Activated CD4-positive, alpha-beta T cell treated with anti-CD3 and anti-CD28 coated beads, Interleukin-2, Interleukin-6, amounts not matched to agents 100 ng/mL and 50 ng/mL, durations not matched to agents 16 hours and 8 hours (primary cell): ENCODE measurements at places on chromosomes 3 and 15.

GRCh38 chr3:40848421-40848820 is 323.7 kb downstream of the ZNF621 start:
- no peak for DNase-seq

DNA sequence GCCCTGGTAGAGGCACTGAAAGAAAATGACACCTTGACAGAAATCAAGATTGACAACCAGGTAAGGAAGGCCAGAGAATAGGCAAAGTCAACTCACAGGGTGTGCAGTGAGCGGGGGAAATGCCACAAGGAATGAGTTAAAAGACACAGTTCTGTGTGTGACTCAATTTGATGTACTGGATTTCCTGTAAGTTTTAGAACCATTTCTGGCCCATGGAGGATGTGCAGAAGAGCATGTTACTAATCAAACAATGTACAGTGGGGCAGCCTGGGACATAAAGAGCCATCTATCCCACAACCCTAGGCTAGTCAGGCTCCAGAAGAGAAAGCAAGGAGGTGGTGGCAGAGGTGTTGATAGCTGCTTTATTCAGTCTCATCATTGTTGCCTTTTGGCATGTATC is 31.2 kb upstream of the TMOD3 start:
- peak; percentile 6 for DNase-seq

DNA sequence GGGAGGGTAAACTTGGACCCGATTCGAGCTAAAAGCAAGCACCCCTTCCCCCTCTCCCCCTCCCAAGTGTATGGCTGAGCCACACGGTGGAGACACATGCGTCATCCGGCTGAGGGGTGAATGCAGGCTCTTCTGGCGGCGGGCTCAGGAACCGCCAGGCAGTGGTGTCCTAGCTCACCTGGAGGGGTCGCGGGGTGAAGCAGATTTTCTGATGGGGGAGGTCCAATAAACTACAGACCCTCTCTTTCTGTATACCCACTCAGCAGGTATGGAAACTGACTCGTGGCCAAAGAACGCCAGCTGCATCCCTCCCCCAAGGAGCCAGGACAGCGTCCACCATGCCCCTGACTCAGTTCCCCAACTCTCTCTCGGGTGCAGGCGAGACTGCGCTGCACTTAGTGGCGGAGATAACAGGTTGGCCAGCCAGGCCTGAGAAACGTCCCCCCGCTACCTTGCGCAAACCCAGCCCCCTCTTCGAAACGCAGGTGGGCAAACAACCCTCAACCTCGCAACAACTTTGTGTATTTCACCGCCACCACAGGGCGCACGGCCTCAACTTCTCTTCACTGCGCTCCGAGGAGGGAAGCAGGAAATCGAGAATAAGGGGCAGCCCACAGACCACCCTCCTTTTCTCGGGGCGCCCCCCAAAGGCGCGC is 1.3 kb downstream of the MAGI1 start:
- peak; percentile 14 for DNase-seq

DNA sequence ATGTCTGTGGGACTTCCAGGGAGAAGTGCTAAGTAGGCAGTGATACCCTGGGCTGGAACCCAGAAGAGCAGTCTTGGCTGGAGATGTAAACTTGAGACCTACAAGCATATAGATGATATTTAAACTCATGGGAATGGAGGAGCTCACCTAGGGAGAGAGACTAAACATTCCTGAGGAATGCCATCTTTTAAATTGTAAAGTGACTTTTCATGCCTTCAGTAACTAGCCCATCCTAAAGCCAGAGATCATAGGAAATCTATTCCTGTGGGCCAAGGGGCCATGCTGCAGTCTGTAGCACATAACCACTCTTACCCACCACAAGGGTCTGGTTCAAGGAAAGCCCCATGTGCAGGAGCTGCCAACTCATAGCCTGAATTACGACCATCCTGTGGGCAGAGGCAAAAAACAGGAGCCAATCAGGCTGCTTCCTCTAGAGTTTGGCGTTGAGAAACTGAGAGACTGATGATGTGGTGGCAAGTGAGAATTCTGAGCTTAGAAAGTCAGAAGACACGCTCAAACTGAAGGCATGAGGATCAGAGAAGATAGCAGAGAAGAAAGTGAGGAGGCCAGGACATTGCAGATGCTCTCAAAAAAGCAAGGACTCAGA is 37.5 kb downstream of the CTDSPL start:
- DNase-seq, result peak; percentile 61

GRCh38 chr3:115512565-115513415 is 110.5 kb upstream of the GAP43 start:
- peak; percentile 22 for DNase-seq
